ENCODE measurements at places on chromosomes 4 and X. TPM values are rescaled to one million over a fixed set of nuclear protein-coding genes. Genes with fewer than 3 reads are reported as not detected.

Gene RAB33A
- total RNA-seq = 1.8 TPM

Gene MMRN1
- not detected for total RNA-seq

Gene HS6ST2
- 6.1 TPM for total RNA-seq

Gene STPG2
- total RNA-seq = not detected

Gene NALF2
- total RNA-seq = not detected

All from mesangial cell (primary cell).